ENCODE measurements at places on chromosomes 7 and 10.

- DNase-seq: no peak
Observed at GRCh38 chr10:88851706-88852105, at the start of gene ANKRD22. Gene ANKRD22, minus strand, starts transcription at chr10:88851844. Its CDS starts 237 bp downstream, at chr10:88851607.

DNA sequence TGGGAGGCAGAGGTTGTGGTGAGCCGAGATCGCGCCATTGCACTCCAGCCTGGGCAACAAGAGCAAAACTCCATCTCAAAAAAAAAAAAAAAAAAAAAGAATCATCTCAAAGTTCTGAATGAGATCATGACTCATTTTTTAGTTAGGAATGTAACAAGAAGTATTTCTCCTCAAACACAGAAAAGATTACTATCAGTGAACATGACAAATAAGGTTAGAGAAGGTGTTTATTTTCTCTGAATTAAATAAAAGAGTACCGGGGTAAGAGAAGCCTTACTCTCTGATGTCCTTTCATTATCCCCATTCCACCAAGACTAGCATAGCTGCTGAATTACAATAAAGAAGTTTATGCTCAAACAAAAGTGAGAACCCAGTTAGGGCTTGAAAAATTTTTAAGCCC, 50.1 kb downstream of the IPMK start:
- no peak for DNase-seq

GRCh38 chr7:122546496-122546895, 152.4 kb downstream of the RNF133 start:
- DNase-seq: no peak

GRCh38 chr7:21192657-21193056, 235.2 kb upstream of the SP4 start:
- DNase-seq: no peak

- no peak for DNase-seq
Observed at GRCh38 chr7:69738396-69738951, 140.2 kb downstream of the AUTS2 start.

DNA sequence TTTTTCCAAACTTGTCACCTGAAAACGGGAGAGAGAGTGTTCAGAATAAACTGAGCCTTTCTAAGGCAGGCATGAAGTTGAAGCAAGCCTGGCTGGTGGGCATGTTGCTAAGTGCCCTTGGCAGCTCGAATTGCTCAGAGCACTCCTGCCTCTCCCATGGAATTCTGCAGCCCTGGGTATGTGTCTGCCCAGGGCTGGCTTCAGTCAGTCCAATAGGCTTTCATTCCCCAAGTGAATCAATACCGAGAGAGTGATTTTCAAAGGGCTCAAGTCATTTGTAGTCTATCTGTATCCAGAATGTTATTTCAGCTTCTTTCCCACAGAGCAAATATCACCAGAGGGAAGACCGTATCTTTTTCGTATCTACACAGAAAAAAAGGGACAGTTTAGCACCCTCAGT, 415.5 kb upstream of the COBL start:
- no peak for DNase-seq

DNA sequence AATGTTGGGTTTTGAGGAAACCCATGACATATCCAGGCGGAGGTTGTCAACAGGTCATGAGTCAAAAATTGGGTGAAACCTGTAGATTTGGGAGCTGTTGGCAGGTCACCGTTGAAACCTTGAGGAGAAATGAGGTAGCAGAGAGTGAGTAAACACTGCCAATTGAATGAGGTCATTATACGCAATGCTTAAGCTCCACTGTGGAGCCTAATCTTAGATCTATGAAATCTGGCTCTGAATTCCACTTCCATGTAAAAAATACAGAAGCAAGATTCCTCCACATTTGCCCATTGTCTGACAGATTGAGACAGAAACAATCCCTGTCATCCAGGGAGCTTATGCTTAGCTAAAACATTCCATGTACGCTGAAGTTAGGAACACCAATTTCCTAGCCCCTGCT, 76.0 kb upstream of the IL6 start:
- no peak for DNase-seq

GRCh38 chr7:1040790-1041189, 3.6 kb upstream of the GPR146 start:
- DNase-seq: no peak

DNA sequence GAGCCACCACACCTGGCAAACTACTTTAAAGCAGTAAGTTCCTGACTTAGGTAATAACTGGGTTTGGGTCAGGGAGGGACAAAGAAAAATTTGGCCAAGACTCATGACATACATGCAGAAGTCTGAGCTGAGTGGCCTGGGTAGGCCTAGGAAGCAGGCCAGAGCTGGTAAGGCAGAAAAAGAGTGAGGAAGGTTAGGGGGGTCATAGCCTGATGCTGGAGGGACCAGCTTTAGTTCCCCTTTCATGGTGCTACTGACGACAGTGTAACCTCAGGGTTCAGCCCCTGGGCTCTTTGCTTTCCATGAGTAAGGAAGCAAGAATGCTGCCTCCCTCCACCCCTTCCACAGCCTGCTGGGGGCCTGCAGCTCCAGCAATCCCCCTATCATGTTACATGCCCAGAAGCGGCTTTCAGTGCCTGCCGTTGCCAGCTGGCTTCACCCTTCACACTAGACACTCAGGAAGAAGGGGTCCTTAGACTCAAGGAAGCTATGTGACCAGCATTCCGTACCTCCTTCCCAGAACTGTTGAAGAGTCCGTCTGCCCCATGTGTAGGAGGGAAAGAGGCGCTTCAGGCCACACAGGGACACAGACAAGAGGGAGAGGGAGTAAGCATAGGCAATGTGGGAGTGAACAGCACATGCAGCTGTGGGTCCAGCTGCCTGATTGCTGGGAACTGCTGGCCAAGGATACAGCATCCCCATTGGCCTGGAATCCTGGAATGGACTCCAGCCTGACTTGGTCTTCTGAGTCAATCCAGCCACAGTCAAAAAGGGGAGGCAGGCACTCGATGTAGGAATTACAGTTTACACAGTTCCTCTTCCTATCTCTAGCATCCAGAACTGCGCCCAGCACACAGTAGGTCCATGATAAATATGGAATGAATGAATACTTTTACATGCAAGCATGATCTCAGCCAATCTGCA, 4.1 kb upstream of the PLAU start:
- DNase-seq: no peak

DNA sequence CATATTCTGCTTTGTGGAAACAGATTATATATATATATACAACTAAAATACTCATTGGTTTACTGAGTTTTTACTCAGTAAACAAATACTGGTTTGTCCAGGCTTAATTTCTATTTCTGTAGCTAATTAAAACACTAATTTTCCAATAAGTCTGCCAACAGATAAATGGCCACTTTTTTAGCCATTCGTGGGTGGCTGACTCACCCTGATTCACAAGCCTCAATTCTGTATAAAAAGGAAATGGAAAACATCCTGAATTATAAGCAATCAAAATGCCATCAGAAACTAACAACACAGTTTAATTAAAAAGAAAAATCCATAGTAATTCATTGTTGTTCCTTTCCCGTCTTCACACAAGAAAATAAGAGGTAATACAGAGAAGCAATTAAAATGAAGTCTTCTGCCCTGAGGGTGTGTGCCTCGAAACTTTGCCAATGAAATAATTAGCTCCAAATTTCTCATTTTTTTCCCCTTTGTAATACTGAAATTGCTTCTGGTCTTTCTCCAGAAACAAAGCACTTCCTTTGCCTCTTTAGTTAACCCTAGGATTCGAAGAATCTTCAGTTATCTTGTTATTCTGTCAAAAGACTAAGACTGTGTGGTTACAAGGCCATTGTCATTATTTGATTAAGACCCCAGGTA, 118.7 kb upstream of the PTN start:
- no peak for DNase-seq

DNA sequence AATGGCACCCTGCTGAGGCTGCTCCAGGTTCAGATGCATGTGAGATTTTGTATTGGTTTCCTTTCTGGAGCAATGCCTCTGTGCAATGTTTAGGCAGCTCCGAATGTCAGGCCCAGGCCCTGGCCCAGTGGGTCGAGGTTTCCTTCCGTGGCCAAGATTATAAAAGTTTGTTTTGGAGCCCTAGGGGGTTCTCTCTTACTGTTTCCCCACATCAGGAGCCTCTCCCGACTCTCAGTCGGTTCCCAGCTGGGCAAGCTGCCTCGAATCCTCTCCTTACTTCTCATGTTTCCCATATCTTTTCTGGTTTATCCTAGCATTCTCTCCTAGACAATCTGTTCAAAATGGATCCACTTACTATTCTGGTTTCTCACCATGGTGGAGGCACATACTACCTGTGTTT, 11.0 kb downstream of the TMEM140 start:
- no peak for DNase-seq

- no peak for DNase-seq
Observed at GRCh38 chr7:147700702-147701101, 889.9 kb upstream of the C7orf33 start.

GRCh38 chr10:124152139-124153022, 59.0 kb upstream of the CHST15 start:
- no peak for DNase-seq
